ENCODE measurements at places on chromosomes 4 and X.

DNA sequence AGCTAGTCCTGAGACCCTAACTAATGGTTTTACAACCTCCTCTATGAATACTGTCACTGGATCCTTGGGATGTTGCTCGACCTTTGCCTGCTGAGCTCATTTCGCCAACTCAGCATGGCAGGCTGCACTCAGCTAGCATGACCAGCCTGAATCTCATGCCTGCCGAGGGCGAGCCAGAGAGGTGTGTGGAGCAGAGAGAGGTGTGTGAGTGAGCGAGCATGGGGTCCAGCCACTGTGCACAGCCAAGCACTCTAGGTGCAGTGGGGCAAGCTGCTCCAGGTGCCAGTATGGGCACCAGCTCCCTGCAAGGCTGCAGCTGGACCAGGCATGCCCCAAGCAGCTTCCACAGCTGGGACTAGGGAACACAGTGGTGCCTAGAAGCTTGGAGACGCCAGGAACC, 410.9 kb downstream of the PCDH10 start:
- no peak for DNase-seq

DNA sequence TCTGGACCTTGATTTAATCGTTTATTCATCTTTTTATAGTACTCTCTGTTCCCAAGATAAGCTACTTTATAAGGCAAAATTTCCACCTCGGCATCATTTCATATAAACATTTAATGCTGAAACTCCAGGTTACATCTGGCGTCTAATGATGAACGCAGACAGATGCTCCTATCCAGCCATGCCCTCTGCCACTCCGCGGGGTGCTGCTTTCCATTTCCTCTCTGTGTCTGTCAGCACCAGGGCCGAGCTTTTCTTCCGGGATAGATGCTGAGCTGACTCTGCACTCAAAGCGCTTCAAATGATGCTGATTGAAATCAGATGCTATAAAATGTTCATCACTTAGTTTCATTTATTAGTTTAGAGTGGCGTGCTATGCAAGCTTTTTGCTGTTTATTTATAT, 80.5 kb upstream of the HELT start:
- DNase-seq, result no peak

DNA sequence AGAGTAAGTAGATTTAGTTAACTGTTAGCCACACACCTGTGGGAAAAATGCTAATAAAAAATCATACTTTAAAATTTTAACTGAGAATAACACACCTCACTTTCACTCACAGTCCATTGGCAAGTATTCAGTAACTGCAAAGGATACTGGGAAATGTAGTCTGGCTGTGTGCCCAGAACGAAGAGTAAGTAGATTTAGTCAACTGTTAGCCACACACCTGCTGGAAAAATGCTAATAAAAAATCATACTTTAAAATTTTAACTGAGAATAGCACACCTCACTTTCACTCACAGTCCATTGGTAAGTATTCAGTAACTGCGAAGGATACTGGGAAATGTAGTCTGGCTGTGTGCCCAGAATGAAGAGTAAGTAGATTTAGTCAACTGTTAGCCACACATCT, 178.4 kb upstream of the NWD2 start:
- DNase-seq, result no peak

DNA sequence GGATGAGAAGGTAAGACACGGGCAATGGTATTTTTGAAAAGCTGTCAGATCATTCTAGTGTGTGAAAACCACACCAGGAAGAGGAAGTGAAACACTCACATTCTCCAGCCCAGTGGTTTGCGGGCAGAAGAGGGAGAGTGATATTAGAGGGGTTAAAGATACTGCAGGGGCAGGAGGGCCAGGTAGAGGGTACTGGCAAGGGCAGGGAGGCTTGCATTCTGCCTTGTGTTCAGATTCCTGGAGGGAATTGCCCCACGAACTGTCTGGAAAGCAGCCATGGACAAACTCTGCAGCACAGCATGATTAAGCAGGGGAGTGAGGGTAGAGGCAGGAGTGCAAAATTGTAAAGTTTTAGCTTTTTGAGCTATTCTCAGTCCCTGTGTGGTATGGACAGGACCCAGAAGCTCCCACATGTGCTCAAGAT, 30.9 kb downstream of the NIPAL1 start:
- peak; percentile 26 for DNase-seq

DNA sequence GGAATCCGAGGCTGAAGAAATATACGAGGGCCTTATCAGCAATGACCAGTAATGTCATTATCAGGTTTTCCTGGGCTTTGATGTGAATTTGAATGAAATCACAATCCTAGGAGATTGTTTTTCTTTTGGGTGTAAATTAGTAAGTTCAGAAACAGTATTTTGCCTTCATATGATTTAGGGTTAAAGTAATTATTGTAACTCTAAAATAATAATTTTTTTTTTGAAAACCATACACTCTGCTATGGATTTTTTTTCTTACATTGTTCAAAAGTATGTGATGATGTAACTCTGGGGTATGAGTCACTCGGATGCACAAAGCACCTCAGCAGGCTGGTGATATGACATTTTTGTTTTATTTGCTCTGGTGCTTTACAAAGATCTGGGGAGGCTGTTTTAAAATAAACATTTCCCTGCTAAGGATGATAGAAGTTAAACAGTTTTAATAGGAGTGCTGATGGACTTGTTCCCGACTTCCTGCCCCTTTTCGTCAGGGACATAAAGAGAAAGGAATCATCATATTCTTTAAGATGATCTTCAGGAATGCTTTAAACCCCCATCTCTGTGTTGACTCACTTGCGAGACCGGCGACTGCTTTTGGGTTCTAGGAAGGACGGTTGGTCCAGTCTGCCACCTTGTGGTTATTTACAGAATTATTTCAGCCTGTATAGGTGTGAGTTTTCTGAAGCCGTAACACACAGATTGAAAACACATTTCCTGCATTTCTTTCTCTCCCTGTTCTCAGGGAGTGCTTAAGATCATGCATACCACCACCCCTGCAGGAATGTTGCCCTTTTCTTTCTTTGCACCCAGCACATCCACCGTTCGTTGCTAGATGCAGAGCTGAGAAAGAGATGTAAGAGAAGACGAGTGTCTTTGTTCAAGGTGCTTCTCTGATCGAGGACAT, 72.5 kb downstream of the RAPGEF2 start:
- DNase-seq, result peak; percentile 54

DNA sequence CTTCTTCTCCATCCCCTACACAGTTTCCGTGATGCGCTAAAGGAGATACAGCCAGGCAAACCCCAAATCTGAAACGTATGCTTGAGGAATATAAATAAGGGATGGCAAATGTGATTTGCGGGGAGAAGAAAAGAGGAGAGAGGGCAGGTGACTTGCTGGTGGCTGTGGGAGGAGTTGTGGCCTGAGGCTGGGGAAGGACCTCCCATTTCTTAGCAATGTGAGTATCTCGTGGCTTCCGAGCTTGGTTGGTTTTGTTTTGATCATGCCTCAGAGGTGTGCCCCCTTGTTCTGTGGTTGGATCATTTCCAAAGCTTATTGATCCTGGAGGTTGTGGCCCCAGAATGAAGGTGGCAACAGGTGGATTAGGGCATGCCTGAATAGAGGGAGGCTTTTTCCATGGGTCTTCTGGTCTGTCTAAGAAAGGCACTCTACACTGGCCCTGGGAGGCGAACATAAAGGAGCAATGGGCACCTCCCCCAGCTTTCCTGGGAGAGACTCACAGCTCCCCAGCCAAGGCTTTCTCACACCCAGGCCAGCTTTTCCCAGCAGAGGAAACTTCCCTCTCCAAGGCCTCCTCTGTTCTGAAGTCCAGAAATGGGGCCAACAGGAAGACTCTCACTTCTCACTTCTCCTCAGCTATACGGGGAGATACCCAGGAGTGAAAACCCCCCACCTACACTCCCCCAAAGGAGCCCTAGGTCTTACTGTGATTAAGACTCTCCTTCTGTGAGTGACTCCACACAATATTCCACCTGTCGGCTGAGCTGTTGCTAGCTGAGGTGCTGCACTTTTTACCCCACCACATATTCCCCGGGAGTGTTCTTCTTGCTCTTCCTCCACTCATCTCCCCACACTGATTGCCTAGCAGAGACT, 40.0 kb downstream of the C4orf51 start:
- no peak for DNase-seq
